ENCODE measurements at places on chromosomes 7 and 10.
A peak's percentile ranks its signal among the peaks of the same experiment; 100 is the strongest.

GRCh38 chr10:56142092-56142728 lies 218.8 kb downstream of the ZWINT start:
- no peak for DNase-seq

DNA sequence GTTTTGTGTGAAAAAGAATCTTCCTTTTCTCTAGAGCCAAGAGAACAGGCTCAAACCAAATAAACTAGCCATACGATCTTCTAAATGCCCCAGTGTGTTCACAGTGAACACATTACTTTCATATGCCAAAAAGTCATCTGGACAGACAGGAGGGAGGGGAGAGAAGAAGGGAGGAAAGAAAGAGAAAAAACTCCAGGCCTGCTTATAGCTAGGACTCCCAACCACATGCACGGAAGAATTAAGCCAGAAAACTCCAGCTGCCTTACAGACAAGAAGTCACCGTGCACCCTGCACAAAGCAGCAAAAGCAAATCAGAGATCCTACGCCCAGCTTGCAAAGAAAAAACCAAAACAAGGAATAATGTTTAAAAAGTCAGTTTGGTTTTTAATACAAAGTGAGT lies 34.3 kb downstream of the SNX8 start:
- DNase-seq: no peak

- no peak for DNase-seq
Observed at GRCh38 chr10:4512671-4513240, 313.3 kb upstream of the AKR1E2 start.

GRCh38 chr7:154364170-154364569 lies 312.0 kb downstream of the DPP6 start:
- no peak for DNase-seq

GRCh38 chr10:26467639-26468038 lies 29.5 kb downstream of the APBB1IP start:
- no peak for DNase-seq

GRCh38 chr7:123747620-123748141 lies 1.1 kb downstream of the WASL start:
- DNase-seq: no peak

DNA sequence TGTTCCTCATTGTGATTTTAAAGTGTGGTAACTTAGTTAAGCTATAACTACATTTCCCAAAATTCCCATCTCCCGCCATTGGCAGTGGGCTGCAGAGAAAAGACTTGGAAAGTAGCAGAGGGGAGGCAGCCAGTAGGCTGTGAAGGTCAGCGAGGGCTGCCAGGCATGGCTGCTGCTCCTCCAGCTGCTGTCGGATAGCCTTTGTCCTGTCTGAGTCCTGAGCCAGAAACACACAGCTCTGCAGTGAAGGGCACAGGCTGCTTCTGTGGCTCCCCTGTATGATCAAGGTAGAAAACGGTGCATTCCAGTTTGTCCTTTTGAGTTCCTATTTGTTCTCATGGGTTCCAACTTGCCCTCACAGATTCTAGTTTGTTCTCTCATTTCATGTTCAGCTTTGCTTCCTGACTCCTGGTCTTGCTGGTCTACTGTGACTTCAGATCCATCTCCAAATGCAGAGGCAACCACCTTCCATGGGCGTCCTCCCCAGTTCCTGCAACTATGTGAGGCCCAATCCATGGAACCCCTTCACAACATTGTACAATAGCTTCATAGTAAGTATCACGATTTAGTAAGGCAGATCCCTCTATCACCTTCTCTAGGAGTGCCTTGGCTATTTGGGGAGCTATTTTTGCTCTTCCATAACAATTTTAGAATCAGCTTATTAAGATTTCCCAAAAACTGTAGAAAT lies 31.7 kb downstream of the SYPL1 start:
- no peak for DNase-seq

GRCh38 chr10:60521974-60522405 lies 132.3 kb upstream of the ANK3 start:
- DNase-seq: no peak

GRCh38 chr7:118003476-118003875 lies 130.2 kb upstream of the CTTNBP2 start:
- no peak for DNase-seq

DNA sequence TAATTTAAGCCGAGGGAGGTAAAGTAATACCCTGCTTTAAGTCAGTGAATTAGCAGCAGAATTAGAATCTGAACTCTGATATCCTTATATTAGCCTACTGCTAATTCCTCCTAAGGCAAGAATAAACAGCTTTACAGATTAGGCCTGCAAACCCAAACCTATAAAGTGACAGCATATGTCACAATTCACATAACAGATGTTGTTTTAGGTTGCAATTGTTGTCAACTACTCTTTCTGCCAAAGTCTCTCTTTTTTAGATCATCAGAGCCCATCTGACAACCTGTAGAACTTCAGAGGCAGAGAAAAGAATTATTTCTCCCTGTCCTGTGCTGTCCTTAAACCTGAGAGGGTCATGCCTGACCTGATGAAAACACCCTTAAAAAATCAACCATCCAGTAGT lies 167.2 kb downstream of the PRKG1 start:
- no peak for DNase-seq

DNA sequence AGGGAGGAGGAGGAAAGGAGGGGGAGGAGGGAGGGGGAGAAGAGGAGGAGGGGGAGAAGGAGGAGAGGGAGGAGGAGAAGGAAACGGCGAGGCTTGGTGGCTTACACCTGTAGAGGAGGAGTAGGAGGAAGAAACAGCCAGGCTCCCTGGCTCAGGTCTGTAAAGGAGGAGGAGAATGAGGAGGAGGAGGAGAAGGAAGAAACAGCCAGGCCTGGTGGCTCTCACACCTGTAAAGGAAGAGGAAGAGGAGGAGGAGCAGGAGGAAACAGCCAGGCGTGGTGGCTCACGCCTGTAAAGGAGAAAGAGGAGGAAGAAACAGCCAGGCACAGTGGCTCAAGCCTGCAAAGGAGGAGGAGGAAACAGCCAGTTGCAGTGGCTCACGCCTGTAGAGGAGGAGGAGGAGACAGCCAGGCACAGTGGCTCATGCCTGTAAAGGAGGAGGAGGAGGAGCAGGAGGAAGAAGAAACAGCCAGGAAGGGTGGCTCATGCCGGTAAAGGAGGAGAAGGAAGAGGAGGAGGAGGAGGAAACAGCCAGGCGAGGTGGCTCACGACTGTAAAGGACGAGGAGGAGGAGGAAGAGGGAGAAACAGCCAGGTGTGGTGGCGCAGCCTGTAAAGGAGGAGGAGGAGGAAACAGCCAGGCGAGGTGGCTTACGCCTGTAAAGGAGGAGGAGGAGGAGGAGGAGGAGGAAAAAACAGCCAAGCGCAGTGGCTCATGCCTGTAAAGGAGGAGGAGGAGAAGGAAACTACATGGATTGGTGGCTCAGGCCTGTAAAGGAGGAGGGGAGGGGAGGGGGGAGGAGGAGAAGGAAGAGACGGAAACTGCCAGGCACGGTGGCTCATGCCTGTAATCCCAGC lies 14.9 kb upstream of the CRCP start:
- peak; percentile 77 for DNase-seq

GRCh38 chr10:121771966-121772365 lies 155.9 kb downstream of the ATE1 start:
- DNase-seq: no peak

GRCh38 chr7:143948733-143949132 lies 5.9 kb upstream of the OR2F1 start:
- DNase-seq: no peak

DNA sequence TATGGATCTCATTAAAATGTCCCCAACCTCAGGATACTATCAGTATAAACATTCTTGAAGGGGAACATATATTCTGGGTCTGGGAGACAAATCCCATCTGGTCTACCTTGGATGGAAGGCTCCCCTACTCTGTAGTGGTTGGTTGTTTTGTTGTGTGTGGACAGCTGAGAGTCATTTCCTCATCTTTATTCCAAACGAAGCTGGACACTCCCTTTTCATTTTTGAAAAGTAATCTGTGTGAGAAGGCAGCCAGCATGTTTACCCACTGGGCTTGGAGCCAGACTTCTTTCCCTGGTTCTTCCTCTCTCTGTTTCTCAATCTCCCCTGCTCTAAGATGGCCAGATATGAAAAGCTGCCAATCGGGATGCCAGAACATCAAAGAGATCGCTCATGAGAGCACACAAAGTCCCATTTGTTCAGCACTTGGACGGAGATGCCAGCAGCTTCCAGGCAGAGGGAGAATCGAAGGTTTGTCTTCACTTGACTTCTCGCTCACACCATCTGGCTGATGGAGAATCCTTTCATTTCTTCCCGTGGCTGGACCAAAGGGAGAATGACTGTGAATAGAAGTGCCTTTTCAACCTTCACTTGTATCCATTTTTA lies 108.1 kb upstream of the AGR3 start:
- peak; percentile 47 for DNase-seq

GRCh38 chr7:72467237-72467636 lies 55.1 kb upstream of the CALN1 start:
- no peak for DNase-seq

DNA sequence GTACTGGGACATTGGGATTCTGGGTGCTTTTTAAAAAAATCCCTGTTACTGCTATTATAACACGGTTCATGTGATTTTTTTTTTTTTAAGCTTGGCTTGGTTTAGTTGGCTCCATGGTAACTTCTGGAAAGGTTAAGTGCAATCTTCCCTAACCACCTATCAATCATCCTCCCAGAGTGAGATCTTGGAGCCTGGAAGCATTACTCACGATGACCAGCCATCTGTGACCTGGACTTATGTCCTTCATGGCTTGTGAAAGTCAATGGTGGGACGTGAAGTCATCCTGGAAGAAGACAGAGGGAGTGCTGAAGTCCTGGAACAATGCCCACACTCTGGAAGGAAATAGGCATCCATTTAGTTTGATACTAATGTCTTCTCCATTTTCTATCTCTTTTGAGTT lies 135.5 kb upstream of the FRMD4A start:
- DNase-seq: no peak

DNA sequence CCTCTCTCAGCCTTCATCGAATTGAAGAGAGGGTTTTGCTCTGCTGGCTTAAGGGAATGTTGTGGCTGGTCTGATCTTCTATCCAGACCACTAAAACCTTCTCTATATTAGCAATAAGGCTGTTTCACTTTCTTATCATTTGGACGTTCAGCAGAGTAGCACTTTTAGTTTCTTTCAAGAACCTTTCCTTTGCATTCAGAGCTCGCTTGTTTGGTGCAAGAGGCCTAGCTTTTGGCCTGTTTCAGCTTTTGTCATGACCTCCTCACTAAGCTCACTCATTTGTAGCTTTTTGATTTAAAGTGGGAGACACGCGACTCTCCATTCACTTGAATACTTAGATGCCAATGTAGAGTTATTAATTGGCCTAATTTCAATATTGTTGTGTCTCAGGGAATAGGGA lies 3.9 kb downstream of the MPP7 start:
- DNase-seq: no peak

DNA sequence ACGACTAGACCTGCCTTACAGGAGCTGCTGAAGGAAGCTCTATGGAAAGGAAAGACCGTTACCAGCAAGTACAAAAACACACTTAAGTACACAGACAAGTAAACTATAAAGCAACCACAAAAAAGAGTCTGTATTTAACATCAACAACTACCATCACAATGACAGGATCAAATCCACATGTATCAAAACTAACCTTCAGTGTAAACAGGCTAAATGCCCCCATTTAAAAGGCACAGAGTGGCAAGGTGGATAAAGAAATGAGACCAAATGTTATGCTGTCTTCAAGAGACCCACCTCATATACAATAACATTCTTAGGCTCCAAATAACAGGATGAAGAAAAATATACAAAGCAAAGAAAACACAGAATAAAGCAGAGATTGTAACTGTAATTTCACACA lies 307.0 kb upstream of the DKK1 start:
- no peak for DNase-seq

DNA sequence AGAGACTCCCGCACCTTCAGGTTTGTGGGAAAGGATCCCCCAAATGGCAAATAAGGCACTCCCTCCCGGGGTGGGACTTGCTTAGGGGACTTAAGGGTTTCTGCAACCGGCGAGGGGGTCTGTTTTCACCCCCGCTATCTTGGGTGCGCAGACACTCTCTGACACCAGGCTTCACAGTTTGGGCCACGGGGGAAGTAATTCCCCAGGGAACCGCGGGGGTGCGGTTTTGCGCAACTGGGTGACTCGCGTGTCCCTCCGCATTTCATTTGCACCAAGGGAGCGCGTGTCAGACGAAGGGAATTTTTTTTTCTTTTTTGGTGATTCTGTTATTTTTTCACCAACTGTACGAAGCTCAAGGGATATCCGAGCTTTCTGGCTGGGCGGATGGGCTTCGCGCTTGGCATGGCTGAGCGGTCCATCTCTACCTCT lies 1.7 kb downstream of the GRM8 start:
- DNase-seq: no peak

GRCh38 chr10:105964009-105964408 lies 1200.5 kb downstream of the SORCS1 start:
- no peak for DNase-seq

GRCh38 chr7:133504825-133505224 lies 251.9 kb downstream of the EXOC4 start:
- DNase-seq: no peak

DNA sequence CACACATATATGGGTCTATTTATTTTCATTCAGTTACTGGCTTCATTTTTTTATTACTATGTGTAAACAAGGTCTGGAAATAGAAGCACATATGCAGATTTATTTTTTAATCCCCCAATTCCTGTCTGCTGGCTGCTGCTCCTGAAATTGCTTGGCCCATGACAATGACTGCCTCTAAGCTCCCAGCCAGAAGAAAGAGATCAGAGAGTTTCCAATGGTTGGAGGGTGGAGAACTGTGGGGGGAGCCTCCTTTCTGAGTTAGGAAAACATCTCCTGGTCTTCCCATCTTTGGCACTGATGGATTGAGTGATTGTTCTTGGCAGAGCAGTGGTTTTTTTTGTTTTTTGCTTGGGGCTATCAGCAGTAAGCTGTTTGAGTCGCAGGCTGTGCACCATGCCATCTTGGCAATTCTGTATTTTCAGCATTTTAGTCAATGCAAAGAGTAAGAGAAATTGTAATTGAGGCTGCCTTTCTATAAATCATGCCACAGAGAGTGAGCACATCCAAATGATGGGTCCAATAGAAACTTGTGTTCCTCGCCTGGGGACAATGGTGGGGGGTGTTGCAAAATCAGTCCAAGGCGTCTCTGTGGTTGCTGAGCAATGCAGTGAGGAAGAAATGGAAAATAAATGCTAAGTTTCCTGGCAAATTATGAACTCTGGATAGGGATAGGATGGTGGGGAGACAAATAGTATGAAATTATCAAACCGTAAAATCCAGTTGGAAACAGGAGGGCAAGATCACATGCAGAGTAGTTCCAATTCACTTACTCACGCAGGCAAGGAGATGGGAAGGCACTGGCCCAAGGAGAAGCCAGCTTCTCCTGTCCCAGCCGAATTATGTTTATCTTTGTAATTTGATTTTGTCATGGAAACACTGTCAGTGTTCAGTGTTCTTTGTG lies 382.4 kb downstream of the SORCS3 start:
- DNase-seq: no peak

DNA sequence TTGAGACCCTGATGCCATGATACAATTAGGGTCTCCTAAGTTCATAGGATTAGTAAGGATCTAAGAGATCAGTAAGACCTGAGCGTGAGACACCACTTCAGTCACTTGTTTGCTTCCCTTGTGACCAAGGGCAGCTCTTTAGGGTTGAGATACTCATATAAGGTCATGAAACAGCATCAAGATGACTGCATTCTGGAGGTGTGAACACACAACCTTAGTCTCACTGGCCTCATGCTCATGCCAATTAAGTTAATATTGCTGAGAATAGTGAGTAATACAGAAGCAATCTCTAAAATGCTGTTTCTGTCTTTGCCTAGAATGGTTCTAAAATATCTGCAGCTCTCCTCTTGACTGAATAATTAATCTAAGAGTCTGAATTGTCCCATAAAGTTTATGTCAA lies 39.6 kb upstream of the KLHL7 start:
- no peak for DNase-seq

All from HS-27A (cell line).